ENCODE measurements at places on chromosomes 1 and 21.

DNA sequence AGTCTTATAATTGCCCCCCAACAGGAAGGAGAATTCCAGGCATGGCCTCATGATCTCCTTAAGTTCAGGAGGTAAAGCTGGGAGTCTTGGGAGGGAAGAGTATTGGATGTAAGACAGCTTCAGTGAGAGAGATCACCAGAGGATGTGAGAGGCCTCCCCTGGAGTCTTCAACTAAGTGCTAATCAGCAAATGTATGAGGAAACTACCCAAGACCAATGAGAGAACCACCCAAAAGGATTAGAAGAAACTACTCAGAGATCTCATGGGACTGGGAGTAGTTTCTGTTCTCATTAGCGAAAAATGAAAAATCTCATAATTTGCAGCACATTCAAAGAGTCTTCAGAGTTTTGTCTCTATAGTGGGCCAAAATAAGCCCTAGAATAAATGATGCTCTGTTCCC lies 36.6 kb upstream of the WNT2B start:
- DNase-seq = no peak

- DNase-seq = no peak
Observed at GRCh38 chr1:29732453-29732852, 496.1 kb downstream of the PTPRU start.

GRCh38 chr1:10904396-10905358 lies 107.8 kb upstream of the TARDBP start:
- DNase-seq = no peak

DNA sequence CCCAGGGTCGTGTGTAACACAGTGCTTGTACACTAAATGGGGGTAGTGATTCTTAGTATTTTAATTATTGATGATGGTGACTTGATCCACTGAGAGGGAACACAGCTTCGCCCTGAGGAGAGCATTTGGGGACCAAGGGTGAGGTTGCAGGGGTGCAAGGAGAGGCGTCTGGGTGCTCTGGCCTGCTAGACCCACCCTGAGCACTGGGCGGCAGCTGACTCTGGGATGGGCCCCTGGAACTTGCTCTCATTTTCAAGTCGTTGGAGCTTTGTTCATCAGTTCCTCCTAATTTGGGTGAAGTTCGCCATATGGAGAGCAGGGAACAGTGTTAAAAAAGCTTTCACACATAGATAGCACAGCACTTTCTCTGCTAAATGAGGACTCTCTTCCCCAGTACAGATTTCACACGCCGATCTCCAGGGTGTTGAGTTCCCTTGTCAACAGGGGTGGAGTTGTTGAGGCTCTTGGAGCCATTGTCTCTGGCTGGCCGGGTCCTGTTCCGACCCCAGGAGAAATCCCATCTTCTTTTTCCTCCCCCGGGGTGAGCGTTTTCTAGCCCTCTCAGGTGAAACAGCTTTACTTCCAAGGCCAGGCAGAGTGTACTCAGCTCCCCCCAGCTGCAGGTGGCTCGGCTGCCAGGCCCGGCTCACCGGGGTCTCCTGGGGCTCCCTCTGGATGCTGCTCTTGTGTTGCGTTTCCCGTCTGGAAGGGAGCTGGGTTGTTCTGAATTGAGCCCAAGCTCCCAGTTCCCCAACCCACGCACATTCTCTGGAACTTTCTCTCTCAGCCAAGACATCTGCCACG lies 367.4 kb downstream of the RPS6KC1 start:
- no peak for DNase-seq

DNA sequence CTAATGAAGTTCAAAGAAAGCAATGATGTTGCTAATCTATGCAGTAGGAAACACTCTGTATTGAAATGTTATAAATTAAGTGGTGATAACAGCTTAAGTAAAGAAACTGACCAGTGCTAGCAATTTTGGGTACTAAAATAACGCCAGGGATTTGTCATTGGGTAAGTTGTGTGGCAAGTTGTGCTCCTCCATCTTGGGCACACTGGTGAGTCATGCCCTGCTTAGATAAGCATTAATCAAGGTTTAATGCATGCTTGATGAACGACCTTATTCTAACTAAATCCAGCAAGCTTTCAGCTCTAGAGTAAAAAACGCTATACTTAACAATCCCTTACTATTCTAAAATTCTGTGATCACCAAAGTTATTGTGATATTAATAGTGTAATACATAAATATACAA lies 25.2 kb downstream of the VAMP4 start:
- DNase-seq = no peak

GRCh38 chr1:158087320-158087927 lies 93.3 kb upstream of the CD1D start:
- no peak for DNase-seq

- no peak for DNase-seq
Observed at GRCh38 chr1:62841587-62842169, 57.7 kb downstream of the ATG4C start.

DNA sequence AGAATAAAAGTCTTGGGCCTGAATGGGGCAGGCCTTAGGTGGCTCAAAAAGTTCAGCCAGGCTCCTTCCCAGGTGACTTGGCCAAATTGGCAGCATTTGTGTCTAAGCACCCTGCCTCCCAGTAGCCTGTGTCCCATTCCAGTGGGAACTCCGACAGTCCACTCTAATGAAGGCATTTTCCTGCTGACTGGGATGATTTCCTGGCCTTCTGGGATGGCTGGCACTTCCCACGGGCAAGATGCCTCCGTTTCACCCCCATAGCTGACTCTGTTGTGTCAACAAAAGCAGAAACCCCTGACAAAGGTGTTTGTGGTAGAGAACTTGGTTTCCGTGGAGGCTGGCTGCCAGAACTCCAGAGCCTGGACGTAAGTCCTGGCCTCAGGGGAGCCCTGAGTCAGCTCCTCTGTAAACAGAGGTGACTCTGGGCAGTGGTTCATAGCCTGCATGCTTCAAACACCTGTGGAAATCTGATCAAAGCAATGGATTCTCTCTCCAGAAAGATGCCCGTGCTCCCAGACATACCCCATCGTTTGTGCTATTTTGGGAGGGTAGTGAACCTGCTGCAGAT lies 36.6 kb downstream of the WNT3A start:
- no peak for DNase-seq

DNA sequence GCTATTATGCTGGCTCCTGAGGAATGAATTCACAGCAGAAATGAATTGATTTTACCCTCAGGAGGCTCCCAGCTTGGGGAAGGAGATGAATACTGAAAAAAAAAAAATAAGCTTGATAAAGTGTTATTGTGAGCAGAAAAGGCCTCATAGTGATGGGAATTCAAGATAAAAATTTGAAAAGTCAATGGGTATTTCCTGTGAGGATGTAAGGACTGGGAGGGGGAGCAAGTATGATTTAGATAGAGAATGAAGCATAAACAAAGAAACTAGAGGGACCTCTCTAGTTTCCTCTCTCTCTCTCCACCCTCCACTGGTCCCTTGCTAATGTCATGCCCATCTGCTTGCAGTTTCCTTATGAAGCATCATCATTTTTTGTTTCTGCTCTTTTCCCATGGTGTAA lies 439.0 kb upstream of the PLXNA2 start:
- DNase-seq = no peak

- DNase-seq = no peak
Observed at GRCh38 chr1:173403996-173404395, 73.1 kb upstream of the PRDX6 start.

GRCh38 chr21:25424634-25425033 lies 182.6 kb downstream of the MRPL39 start:
- no peak for DNase-seq

- DNase-seq = no peak
Observed at GRCh38 chr1:59125154-59125553, 171.7 kb upstream of the FGGY start.

- no peak for DNase-seq
Observed at GRCh38 chr1:230139741-230140140, 72.7 kb downstream of the GALNT2 start.

GRCh38 chr1:14970115-14970798 lies 183.3 kb upstream of the TMEM51 start:
- DNase-seq = no peak

GRCh38 chr1:177077006-177077405 lies 87.5 kb downstream of the ASTN1 start:
- no peak for DNase-seq

- no peak for DNase-seq
Observed at GRCh38 chr1:164470996-164471395, 88.0 kb upstream of the PBX1 start.

DNA sequence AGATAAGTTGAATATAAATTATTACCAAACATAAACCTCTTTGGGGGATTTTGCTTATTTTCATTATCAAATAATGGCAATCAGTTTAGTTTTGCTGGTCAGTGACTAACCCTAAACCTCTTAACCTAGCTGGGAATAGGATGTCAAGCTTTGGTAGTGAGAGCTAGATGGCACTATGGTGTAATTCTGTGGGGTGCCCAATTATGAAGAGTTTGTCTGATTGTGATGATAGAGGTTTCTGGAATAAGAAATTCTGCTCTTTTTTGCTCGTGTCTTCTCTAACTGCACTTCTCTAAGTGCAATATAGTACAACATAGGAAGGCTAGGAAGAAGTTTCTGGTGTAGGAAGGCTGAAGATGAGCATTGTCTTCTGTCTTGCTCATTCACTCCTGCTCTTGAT lies 59.8 kb downstream of the XCL1 start:
- DNase-seq = no peak

GRCh38 chr1:14654554-14654953 lies 56.1 kb downstream of the KAZN start:
- no peak for DNase-seq

DNA sequence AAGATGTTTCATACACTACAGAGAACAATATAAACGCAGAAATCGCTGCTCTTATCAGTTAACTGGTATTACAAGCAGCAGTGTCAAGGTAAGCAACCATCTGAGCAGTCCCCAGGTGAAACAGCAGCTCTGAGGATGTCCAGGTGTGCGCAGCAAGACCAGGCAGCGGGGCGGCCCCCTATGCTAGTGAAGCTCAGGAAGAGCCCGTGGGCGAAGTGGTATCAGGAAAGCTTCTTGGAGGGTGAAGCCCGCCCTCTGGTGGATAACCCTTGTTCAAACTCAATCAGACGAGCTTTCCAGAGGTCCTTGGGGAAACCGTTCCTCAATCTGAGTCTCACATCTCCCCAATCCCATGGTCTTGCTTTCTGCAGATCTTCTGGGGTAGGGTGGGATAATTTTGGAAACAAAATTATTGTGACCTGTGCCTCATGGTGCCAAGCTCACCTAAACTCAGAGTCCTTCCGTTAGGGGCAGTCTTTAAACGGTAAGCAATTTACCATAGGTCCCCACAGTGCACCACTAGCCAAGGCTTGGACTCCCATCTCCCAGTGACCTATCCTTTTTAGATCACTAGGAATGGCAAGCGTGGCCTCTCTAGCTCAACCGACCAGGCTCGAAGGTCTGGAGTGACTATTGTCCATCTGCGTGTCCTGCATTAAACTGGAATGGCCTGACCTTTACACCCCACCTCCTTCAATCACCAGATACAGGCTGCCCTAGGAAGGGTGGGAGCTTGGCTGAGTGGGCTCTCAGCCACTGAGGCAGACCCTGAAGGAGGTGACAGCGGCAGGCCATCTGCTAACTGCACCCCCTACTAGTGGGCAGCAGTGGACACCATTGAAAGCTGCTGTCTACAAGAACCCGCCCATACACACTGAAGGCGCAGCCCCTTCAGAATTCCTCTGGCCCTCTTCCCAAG lies 13.6 kb upstream of the FAM110D start:
- DNase-seq = peak; percentile 55

- DNase-seq = no peak
Observed at GRCh38 chr1:54272134-54272533, 72.2 kb downstream of the MRPL37 start.

DNA sequence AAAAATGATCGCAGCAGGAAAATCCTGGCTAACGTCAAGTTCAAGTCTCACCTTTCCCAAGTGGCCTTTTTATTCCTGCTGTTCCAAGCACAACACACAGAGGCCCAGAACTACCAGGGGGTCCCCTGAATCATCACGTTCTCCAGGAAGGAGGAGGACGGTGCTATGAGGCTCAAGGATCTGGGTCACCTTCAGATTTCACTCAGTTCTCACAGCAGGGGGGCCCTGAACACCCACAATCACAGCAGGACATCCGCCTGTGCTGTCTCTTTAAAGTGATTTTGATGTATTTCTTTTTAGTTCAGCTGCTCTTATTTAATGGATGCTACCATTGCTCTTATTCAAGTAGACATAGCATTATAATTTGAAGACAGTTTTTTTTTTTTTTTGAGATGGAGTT lies 173.4 kb downstream of the HUNK start:
- no peak for DNase-seq

- no peak for DNase-seq
Observed at GRCh38 chr21:31338908-31339368, 5.1 kb downstream of the TIAM1 start.

DNA sequence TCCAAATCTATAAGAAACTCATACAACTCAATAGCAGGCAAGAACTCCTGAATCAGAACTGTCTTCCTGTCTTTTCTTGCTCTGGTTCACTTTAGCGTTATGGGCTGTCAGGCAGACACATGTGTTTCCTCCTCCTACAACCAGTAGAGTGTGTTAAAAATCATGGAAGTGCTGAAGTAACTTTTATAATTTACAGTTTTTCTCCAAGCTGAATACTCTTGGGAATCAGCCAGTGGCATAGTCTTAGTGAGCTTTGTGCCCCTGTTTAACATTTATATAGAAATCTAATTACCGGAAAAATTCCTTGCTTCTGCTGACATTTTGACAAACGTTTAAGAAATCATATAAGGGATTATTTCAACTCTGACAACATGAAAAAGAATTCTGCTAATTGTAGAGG lies 113.1 kb upstream of the RGS18 start:
- no peak for DNase-seq

GRCh38 chr1:158864595-158864994 lies 33.4 kb downstream of the MNDA start:
- no peak for DNase-seq

- DNase-seq = no peak
Observed at GRCh38 chr1:206678490-206678889, 6.2 kb upstream of the MAPKAPK2 start.

DNA sequence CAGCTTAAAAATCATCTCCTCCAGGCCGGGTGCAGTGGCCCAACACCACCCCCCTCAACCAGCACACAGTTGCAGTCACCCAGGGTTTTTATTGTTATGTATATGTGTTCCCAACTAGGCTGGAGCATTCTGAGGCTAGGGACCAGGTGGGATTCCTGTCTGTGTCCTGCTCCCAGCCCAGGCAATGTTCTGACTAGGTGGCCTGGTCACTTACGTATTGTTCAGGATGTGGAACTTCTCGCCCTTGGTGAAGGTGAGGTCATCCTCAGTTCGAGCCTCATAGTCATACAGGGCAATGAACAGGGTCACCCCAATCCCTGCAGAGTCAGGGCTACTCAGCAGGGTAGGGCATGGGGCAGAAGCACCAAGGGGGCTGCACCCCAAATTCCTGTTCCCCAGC lies 12.2 kb downstream of the FGR start:
- no peak for DNase-seq

GRCh38 chr1:22814176-22815042 lies 103.8 kb downstream of the EPHB2 start:
- DNase-seq = no peak

DNA sequence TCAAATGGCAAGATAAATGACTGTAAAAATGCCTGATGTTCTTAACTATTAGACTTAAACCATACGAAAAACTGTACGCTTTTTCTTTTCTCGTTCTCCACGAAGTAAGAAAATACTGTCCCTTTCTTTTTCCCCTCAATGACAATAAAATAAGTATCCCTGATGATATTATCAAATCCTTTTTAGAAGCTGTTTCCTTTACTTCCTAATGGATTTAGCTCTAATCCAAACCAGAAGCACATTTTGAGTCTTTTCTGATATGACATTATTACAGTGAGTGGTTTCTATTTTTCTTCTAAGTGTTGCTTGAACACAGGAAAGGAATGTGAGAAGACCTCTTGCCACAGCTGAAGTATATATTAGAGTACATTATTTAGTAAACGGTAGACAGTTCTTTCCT lies 32.4 kb downstream of the DNM3 start:
- DNase-seq = no peak

GRCh38 chr1:81299892-81300291 lies 500.8 kb upstream of the ADGRL2 start:
- no peak for DNase-seq
